Kasumi-1 (cell line): ENCODE measurements at places on chromosomes 1 and 21.

- DNase-seq = no peak
Measured at GRCh38 chr1:192266645-192267044, 50.1 kb upstream of the RGS21 start.

DNA sequence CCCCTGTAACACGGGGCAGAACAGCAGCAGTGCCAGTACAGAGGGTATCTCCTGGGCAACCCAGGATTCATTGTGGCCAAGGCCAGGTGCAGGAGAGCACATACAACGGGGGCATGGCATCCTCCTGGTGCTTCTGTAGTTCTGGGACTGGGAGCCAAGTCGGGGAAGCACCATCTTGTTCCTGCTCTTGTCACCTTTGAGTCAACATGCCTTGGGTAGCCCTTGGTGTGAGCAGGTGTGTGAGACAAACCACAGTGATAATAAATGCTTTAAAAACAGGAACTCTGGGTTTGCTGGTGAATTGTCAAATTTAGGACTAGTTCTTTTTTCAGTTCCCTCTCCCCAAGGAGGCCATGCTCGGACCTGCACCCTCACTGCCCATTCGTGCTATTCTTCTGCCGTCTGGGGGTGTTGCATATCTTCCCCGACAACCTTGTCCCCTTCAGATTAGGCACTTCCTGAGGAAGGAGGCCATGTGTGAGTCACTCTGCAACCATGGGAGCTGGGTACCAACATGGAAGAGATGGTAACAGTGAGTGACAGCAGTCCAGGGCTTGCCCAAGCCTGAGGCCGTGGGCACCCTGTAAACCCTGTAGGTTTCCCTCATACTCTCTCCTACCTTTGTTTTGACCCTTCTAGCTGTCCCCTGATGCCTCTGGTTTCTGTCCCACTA, 150.2 kb downstream of the GRIK3 start:
- DNase-seq = no peak

- no peak for DNase-seq
Measured at GRCh38 chr1:21585037-21585436, 75.8 kb downstream of the ALPL start.

DNA sequence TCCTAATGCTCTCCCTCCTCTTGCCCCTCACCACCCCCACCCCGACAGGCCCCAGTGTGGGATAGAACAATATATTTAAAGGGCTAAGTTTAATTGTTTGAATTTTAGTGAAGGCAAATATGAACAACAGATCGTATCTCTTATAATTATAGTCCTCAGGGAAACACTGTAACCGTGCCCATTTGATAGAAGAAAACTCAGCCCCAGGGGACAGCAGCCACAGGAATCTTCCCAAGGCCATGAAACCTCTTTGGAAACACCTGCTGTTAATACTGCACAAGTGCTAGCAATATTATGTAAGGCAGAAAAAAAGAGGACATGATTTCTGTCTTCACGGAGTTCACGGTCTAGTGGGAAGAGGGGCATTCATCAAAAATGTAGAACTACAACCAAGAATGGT, 142.2 kb downstream of the URB2 start:
- DNase-seq = no peak

DNA sequence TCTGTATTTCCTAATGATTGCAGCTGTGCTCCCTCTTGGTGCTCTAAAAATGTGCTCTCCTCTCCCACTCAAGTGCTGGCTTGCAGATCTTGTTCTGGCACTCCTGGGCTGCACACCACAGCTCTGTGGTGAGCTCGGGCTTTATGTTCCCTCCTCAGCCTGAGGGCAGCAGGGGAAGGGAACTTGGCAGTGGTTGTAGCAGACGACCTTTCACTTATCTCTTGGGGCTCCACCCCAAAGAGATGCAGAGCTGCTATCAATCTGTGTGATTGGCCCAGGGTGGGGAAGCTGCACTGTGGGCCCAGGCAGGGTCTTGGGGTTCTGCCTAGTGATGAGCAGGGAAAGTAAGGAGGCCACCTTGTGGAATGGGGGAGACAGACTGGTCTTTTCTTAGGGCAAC, 143.5 kb upstream of the GORAB start:
- no peak for DNase-seq

- DNase-seq = no peak
Measured at GRCh38 chr1:2506901-2507565, 19.4 kb downstream of the PANK4 start.

GRCh38 chr21:38789275-38789674, 16.5 kb upstream of the ETS2 start:
- DNase-seq = no peak

DNA sequence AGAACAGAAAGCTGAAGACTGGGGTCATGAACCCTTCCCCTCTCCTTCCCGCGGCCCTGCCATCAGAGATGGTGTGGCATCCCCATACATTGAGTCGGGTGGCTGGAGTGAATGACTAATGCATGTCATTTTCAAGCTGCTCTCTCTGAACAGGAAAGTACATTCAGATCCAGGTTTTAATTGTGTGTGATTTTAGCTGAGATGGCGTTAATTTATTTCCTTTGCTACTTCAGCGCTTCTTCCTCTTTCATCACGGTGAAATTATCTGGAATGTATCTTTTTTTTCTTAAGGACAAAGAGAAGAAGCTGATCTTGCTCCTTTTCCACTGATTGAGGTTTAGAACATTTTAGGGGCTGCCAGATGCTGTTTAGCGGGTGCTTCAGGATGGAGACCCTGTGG, 8.6 kb upstream of the LRRN2 start:
- no peak for DNase-seq

DNA sequence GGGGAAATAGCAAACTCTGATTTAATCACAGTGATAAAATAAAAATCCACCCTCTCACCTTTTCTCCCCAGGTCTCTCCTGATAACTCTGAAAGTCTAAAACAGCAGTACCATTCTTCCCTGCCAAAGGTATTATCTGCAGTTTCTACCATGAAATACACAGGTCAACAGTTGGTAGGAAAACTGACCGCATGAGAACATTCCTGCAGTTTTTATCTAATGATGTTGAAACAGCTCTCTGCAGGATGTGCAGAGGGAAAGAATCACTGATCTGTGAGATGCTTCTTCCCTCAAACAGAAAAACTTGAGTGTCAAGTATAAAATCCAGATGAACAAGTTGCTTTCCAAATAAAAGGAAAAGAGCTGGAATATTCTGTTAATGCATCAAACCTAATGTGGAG, 39.1 kb downstream of the KCNJ6 start:
- DNase-seq = no peak

DNA sequence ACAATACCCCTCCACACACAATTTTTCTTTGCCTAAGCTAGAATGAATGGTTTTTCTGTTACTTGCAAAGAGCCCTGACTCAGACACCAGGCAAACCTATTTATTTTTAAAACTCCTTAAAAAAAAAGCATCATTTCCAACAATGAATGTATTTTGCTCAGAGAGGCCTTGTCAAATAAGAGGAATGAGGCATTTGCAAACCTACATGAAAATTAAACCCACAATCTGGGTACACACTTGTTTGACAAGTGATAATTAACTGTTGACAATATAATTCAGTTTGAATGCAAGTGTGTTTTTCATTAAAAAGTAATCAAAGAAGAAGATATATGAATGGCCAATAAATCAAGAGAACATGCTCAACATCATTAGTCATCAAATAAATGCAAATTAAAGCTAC, 339.5 kb downstream of the PTPRU start:
- no peak for DNase-seq

- DNase-seq = no peak
Measured at GRCh38 chr1:185215911-185216310, 58.9 kb downstream of the SWT1 start.

GRCh38 chr21:16215663-16216183, 485.9 kb downstream of the USP25 start:
- DNase-seq = no peak

DNA sequence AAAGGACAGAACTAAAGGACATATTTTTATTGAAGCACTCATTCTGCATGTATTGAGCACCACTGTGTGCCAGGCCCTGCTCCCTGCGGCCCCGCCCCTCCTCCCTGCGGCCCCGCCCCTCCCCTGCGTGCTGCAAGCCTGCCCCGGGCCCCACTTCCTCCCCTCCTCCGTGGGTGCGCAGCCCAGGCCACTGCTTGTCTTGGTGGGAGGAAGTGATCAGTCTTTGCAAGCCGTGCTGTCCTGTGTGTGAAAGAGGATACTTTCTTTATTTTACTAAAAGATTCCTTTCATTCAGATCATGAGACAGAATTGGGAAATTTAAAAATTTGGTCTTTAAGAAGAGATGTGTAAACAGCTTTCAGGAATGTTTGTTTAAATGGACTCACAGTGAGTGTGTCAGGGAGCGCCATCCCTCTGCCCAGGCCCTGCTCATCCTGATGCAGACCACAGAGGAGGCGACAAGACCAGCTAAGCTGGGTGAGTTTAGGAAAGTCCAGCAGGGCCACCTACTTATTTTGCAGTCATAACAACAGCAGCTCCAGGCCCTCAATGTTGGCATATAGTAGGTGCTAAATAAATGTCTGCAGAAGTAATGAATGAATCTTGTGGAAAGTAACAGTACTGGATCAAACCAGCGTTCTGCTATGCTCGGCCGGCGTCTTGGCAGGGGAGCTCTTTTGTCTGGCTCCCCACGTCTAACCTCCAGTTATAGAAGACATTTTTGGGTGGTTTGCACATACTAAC, 88.3 kb upstream of the SELENON start:
- peak; percentile 37 for DNase-seq

DNA sequence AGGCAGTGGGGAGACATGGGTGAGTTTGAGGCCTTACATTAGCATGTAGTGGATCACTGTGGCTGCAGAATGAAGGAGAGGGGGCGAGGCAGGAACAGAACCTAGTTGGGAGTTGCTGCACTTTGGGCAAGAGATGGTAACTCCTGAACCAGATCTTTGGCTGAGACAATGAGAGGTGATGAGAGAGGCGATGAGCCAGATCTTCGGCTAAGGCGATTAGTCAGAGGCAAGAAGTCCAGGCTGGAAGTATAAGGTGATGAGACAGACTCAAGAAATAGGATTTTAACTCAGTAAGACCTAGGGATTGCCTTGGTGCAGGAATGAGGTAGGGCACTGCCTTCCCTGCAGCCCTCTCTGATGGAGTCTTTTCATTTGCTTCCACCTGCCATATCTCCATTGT, 9.1 kb upstream of the ARTN start:
- DNase-seq = no peak

GRCh38 chr1:29555043-29555620, 318.8 kb downstream of the PTPRU start:
- DNase-seq = no peak

DNA sequence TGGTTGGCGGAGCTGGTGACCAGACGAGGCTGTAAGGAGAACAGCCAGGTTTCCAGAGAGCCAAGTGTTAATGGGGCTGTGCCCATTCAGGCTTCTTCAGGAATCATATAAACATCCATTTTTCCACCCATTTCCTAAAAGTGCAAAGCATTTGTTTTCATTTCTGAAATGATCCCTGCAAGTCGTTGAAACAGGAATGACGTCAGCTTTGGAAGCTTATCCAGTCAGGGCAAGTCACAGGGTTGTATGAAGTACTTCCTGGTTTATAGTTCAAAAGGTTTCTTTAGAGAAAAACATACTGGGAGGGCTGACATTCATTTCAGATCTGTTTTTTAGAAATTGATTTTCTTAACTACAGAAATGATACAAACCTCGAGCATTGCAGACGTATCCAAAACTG, 29.2 kb downstream of the IGSF5 start:
- DNase-seq = no peak

DNA sequence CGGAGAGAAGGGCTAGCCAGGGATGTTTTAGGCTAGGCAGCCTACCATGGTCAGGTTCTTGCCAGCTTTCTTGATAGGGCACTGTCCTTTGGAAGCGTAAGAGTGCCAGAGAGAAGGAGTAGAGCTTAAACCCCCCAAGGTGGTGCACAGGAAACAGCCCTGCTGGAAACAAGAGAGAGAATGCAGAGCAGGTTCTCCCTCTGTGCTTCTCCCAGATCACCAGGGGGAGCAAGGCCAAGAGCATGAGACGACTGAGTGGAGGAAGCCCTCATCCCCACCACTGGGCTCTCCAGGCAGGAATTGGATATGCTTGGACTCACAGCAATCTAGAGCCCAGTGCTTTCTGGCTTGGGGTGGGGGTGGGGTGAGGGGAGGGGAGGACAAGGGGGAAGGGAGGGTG, 49.8 kb downstream of the ATP2B4 start:
- no peak for DNase-seq

- no peak for DNase-seq
Measured at GRCh38 chr1:211697356-211697755, 21.9 kb upstream of the NEK2 start.

DNA sequence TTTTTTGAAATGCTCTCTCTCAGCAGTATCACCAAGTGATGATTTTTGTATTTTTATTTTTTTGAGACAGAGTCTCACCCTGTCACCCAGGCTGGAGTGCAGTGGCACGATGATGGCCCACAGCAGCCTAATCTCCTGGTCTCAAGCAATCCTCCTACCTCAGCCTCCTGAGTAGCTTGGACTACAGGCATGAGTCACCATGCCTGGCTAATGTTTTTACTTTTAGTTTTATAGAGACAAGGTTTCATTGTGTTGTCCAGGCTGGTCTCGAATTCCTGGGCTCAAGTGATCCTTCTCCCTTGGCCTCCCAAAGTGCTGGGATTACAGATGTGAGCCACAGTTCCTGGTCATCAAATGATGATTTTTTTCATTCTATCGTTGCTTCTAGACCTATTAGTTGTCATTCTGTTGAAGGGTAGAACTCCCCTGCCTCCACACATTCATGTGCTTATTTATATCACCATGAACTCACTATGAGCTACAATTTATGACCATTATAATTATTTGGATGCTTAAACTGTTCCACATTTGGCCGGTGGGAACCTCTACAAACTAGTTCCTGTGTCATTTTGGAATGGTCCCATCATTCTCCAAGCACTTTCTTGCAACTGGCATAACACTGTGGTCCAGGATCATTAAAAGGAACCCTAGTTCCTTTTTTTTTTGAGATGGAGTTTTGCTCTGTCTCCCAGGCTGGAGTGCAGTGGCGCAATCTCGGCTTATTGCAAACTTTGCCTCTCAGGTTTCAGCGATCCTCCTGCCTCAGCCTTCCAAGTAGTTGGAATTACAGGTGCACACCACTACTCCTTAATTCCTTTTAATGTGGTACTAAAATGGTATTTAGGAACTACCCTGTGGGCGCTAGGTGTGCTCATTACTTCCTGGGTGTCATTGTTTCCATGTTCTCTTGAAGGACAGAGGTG, 20.2 kb upstream of the TOR3A start:
- DNase-seq = no peak

GRCh38 chr1:67524143-67525052, 94.2 kb upstream of the SERBP1 start:
- no peak for DNase-seq

- DNase-seq = no peak
Measured at GRCh38 chr1:159920651-159921050, 4.7 kb downstream of the TAGLN2 start.

- no peak for DNase-seq
Measured at GRCh38 chr1:197305925-197306324, 37.9 kb downstream of the CRB1 start.

GRCh38 chr1:235783148-235783776, 83.4 kb downstream of the LYST start:
- peak; percentile 56 for DNase-seq

GRCh38 chr1:31122101-31122735, 56.7 kb upstream of the PUM1 start:
- no peak for DNase-seq

DNA sequence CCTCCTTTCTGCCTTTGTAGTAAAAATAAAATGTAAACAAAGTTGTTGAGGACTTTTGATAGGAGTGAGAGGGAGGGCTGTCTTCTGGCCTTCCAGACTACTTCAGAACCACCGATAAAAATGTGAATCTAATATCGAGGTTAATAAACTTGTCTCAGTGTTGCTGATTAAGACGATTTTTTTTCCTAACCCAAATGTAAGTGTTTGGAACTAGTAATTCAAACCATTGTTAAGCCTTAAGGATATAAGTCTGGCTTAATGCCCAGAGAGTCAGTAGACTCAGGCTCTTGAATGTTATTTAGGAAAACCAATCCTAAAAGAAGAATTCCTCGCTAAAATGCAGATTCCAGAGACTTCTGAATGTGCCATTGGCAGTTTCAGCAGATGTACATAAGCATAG, 356.9 kb downstream of the SIPA1L2 start:
- DNase-seq = no peak
